ENCODE measurements at places on chromosomes 2 and 18. TPM values are rescaled to one million over a fixed set of nuclear protein-coding genes. Genes with fewer than 3 reads are reported as not detected.

DNA sequence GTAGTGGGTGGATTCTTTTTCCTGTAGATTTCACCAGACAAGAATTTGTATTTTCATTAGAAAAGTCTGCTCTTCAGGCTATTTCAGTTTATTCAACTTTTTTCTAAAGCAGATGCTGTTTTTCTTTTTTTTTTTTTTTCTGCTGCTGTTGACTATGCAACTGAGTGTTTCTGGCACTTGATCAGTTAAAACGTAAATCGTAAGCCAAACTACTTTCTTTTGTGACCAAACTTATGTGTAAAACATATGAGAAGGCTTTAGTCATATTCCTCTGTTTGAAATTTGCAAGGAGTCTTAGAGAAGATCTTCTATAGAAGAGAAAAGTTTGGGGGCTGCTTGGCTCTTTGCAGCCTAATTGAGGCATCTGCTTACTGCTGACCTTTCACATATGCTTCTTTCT lies 170.1 kb downstream of the PARD3B start:
- no peak for DNase-seq

The SERPINB2 gene
- total RNA-seq: 1.00 TPM

- DNase-seq: no peak
These were observed 65.0 kb downstream of the TCF4 start for GRCh38 chr18:55523001-55523400.

The HNMT gene
- 18.8 TPM for total RNA-seq

DNA sequence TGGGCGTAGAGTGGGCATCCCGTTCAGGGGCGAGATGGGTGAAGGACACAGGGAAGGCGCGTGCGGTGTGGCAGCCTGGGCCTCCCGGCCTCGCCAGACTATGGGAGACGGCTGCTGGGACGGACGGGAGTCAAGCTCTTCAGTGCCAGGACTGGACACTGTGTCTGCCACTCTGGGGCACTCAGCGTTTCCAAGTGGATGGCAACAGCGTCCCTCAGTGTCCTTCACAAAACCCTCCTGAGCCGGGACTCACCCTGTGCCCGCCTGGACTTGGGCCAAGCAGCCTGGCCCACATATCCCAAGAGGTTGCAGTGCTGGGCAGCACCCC lies 16.3 kb upstream of the BOK start:
- DNase-seq: no peak

- DNase-seq: no peak
These were observed 11.2 kb upstream of the SIX2 start for GRCh38 chr2:45020439-45020838.

DNA sequence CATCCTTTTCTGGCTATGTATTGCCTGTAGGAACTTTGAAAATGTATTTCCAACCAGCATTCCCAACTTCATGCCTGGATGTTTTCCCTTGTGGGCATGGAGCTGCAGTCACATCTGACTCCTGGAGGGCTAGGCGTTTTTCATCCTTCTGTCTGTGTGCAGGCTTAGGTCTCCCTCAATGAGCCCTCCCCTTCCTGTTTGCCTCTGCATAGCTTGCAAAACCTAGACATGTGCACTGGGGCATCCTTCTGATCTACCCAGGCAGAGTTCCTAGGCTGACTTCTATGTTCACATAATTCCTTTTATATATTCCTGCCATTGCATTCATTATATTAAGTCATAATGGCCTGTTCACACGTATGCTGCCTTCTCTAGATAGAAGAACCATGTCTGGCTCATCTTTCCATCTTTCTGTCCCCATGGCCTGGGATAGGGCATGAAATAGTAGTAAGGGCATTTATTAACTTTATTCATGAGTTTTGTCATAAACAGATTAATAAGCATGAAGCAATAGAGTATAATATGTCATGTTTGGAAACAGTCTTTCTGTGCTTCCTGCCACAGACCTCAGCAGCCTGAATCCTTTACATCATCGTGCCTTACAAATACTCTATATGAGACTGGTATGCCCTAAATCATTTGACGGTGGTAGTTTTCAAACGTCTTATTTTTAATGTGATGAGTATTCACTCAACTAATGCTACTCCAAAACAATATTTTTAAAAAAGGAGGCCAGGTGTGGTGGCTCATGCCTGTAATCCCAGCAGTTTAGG lies 195.6 kb downstream of the TGIF1 start:
- DNase-seq: no peak

DNA sequence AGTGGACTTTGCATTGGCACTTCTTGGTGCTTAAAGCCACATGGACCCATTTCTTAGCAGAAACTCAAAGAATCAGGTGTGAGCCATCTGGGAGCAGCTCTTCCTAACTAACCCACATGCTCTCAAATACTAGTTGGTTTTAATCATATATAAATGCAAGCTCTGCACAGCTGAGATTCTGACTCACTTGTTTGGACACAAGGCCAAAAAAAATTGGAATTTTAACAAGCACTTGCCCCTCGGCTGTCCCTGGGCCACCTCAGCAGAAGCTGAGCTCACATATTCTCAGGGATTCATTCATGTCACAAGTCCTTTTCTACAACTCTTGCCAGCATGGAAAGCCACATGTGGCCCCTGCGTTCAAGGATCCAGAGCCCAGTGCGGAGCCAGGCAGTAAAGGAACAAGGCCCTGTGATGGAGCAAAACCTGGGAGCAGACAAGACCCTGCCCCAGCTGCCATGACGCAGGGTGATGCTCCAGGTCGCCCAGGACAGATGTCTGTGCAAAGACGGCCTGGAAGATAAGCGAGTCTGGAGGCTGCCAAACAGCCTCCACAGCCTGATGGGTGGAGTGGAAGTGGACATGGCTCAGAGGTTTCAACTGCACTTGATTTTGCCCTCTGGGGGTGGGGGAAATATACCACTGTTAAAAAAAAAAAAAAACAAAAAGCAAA lies 266.5 kb downstream of the EIPR1 start:
- peak; percentile 33 for DNase-seq

DNA sequence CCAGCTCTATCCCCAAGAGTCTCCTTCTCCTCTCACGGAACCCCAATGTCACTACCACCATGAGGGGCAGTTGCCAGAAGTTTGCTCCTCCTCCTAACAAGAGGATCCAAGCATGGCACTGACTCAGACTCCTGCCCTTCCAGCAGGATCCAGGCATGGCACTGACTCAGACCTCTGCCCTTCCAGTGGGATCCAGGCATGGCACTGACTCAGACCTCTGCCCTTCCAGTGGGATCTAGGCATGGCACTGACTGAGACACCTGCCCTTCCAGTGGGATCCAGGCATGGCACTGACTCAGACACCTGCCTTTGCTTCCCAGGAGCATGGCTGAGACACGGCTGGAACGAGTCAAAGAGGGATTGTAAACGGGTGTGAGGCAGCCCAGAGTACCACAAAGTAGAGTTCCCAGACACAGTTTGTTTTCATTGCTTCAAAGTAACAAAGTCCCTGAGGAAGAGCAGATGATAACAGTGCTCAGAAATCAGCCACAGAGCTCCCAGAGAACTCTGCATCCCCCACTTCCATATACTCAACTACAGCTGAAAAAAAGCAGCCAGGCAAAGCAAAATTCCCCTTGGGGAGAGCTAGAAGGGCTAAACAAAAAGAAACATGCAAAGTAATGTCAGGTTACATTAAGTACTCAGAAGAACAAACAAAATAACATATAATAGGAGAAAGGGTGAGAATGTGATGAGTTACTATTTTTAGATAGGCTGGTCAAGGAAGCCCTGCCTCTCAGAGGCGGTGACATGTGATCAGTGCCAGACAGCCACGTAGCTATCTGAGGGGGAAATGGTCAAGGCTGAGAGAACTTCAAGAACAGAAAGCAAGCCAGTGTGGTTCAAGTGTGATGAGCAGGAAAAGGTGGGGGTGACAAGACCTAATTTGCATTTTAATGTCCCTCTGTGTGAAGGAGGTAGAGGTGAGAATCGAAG lies 3.0 kb downstream of the BUB1 start:
- DNase-seq: no peak

GRCh38 chr2:187383043-187383800 lies 64.8 kb downstream of the CALCRL start:
- no peak for DNase-seq

- DNase-seq: no peak
These were observed 84.6 kb downstream of the TMEM237 start for GRCh38 chr2:201558665-201559064.

The ATP6V1B1 gene
- 0.66 TPM for total RNA-seq

The LCT gene
- total RNA-seq: not detected

The CRYGA gene
- total RNA-seq: not detected

DNA sequence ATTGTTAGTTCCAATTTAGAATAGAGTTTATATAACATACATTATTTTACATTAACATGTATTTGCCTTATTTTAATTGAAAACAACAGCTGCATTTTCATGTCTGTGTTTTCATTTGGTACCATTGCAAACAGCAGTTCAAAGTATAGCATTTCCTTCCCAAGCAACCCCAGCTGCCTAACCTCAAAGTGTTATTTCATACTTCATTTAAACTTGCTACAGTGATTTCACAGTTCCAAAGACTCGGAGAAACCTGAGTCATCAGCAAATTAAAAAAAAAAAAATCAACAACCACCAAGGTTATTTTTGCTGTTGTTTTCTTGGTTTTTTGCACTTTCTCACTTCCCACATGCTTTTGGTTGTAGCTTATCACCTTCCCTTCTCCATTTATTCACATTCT lies 236.5 kb upstream of the SPHKAP start:
- DNase-seq: no peak

DNA sequence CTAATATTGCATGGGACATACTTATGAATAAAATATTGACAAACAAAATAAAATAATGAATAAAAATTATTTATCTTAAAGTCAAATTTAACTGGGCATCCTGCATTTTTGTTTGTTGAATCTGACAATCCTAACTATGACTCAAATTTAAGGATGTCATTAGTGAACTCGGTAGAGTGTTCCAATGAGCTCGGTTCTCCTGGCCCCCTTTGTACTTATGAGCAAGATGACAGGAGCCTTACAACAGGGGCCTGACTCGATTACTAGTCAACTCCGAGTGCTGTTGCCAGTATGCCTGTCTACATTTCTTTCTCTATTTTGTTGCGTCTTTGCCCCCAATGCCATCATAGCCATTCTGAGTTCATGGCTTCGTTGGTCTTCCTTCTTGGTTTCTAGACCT lies 40.3 kb downstream of the HRH4 start:
- no peak for DNase-seq

The STARD6 gene
- total RNA-seq: not detected
